ENCODE measurements at places on chromosomes 7 and 10.

- no peak for DNase-seq
Observed at GRCh38 chr7:70935854-70936253, 196.1 kb upstream of the GALNT17 start.

- DNase-seq = no peak
Observed at GRCh38 chr10:120181154-120181553, 275.9 kb upstream of the PLPP4 start.

DNA sequence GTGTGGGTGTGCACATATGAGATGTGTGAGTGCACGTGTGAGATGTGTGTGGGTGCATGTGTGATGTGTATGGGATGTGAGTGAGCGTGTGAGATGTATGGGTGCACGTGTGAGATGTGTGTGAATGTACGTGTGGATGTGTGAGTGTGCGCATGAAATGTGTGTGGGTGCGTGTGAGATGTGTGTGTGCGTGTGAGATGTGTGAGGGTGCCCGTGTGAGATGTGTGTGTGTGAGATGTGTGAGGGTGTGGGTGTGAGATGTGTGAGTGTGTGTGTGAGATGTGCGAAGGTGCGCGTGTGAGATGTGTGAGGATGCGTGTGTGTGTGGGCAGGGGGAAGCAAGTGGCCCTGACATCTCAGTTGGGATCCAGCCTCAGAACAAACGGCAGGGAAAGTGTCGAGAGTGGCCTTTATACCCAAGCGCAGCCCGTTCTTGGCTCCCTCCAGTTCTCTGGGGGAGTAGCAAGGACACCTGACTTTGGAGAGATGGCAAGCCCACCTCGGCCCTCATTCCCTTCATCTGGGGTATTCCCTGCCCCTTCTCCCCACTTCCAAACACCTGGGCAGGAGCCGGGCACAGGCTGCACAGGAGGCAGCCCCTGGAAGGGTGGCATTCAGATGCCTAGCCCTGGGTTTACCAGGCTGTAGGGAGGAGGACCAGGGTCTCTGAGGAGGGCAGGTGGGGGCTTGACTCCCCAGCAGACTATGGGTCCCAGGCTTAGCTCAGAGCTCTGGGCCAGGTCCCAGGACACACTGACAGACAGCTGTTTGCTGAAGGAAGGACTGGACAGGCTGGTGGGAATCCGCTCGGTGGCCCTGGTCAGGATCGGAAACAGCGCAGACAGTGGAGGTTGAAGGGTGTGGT lies 31.6 kb downstream of the PPIF start:
- no peak for DNase-seq

DNA sequence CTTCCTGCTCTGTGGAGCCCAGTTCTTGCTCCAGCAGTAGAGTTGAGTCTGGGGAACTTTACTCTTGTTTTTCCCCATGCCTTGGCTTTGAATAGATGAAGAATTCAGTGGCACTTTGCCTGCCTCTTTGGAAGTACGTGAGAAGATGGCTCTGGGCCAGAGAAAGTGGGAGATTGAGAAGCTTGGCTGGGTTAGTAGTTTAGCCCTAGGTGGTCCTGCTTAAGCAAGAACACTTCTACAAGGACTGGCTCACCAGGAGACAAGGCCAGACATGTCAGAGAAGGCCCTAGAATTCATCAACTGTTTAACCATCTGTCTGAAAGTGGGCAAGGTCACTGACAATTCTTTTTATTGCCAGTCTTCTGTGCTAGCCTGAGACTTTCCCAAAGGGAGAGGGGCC lies 410.3 kb downstream of the TYW1 start:
- DNase-seq = no peak

GRCh38 chr10:12712293-12712983 lies 289.1 kb downstream of the CCDC3 start:
- no peak for DNase-seq

All from stimulated activated CD8-positive, alpha-beta memory T cell treated with anti-CD3 and anti-CD28 coated beads, Interleukin-7, amount 100 ng/mL, for 1 hour (primary cell).